H1 (cell line): ENCODE measurements at places on chromosomes 2 and 18. TPM values are rescaled to one million over a fixed set of nuclear protein-coding genes. Genes with fewer than 3 reads are reported as not detected.

EIF4E2 gene
- total RNA-seq, result 114 and 116 TPM in 2 replicates

SRD5A2 gene
- not detected in 2 replicates for total RNA-seq

IL18RAP gene
- total RNA-seq, result not detected in 2 replicates

DNA sequence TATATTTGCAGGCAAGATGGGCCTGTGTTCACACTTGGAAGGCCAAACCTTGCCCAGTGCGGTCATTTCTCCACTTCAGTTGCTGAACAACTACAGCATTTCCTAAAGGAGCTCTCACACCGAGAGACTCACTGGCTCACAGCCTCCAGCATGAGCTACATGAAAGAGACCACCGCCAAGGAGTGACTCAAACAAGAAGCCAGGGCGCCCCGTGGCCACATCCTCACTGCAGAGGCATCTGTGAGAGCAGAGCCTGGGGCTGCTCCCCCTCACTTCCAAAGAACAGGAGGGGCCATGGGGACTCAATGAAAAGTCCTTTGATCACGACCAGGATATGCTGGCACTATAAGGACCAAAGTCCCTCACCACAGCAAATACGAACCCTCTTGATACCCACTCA, 50.0 kb downstream of the TMEM163 start:
- no peaks in the 10 kb centered on the region for H3K4me1 ChIP-seq
- H3K27me3 ChIP-seq, result no peaks in the 10 kb centered on the region
- DNase-seq, result no peak
- H3K27ac ChIP-seq, result no peak overlapping the region

DNA sequence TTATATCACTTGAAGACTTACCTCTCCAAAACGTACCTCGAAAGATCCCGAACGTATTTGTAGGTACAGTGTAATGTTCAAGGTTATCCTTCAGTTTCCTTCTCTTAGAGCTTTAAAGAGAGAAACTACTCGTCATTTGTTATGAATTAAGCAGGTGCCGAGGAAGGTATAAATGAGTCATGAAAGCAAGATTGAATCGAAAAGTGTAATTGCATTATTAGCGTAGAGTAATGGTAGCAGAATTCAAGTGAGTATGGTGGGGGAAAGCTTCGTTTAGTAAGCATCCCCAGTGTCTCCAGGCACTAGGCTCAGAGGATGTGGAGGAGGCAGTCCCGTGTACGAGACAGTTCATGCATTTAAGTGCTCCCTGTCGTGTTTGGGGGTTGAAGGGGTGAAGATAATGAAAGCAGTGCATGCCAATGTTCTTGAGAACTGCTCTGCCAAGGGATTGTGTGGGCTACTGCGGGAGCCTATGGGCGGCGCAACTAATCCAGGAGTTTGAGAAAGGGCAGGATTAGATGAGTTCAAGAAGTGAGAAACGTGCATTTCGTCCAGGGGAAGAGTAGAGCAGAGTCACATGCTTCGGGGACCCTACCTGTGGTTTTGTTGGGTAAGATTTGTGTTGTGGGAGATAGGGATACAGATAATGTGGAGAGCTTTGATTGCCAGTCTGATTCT, 858 bp downstream of the POLR1B start:
- no peaks in the 10 kb centered on the region; the same call in 1 of the 2 replicates for H3K27me3 ChIP-seq
- H3K27ac ChIP-seq, result 0 out of 2 replicates have a peak overlapping the region, but pooled peaks have one; percentile 96
- no peaks in the 10 kb centered on the region for H3K4me1 ChIP-seq
- DNase-seq, result no peak
- peak overlapping the region; percentile 96 for H3K4me3 ChIP-seq

- H3K4me3 ChIP-seq, result peak overlapping the region; percentile 51
- peaks cover 5% of the 10 kb centered on the region for H3K4me1 ChIP-seq
- H3K27ac ChIP-seq, result no peak overlapping the region
- H3K36me3 ChIP-seq, result no peaks in the 10 kb centered on the region
- no peak for DNase-seq
Measured at GRCh38 chr2:64768491-64769005, 114.8 kb upstream of the SERTAD2 start.

GRCh38 chr2:216987252-216987821, 127.5 kb upstream of the TNP1 start:
- DNase-seq, result no peak
- no peak overlapping the region for H3K4me3 ChIP-seq

DNA sequence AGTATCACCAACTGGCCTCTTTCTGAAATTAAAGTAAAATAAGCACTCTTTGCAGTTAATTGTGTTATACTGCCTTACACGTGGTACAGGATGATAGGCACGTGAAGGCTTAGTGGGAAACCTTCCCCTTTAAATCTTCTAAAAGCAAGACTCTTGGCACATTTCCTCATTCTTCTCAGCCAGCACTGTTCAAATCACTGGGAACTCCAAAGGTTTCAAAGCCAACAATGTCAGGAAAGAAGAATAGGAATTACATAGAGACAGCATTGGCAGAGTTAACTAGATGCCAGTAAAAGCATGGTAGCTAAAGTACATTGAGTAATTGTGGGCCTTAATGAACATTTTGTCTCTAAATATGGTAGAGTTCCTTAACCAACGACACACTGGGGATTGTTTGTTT, 96.4 kb downstream of the DTNA start:
- peaks cover 7% of the 10 kb centered on the region; the same call in 1 of the 2 replicates for H3K4me1 ChIP-seq
- H3K27me3 ChIP-seq, result no peaks in the 10 kb centered on the region
- H3K27ac ChIP-seq, result no peak overlapping the region
- no peak overlapping the region for H3K4me3 ChIP-seq

GRCh38 chr2:20992201-20992711, 51.6 kb downstream of the APOB start:
- no peaks in the 10 kb centered on the region for H3K36me3 ChIP-seq
- no peaks in the 10 kb centered on the region for H3K4me1 ChIP-seq
- H3K27me3 ChIP-seq, result no peaks in the 10 kb centered on the region
- no peak overlapping the region for H3K27ac ChIP-seq
- no peak overlapping the region for H3K4me3 ChIP-seq

DNA sequence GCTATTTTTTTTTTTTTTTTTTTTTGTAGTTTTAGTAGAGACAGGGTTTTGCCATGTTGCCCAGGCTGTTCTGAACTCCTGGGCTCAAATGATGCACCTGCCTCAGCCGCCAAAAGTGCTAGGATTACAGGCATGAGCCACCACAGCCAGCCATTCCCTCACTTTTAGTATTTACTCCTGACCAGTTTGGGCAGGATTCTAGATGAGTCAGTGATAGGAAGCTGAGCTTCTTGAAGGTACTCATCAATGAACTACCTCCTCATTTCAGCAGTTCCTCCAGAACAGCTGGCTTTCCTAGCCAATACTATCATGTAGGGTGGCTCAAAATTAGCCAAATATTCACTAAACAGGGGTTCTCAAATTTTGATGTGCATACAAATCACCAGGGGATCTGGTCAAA, 57.2 kb downstream of the CYBRD1 start:
- no peaks in the 10 kb centered on the region for H3K4me1 ChIP-seq
- no peaks in the 10 kb centered on the region for H3K36me3 ChIP-seq
- no peak overlapping the region for H3K4me3 ChIP-seq
- no peak overlapping the region for H3K27ac ChIP-seq

GRCh38 chr2:157685572-157685971, 56.9 kb upstream of the ACVR1C start:
- no peak overlapping the region for H3K4me3 ChIP-seq
- H3K27ac ChIP-seq, result no peak overlapping the region
- H3K4me1 ChIP-seq, result no peaks in the 10 kb centered on the region
- H3K27me3 ChIP-seq, result peaks cover 88% of the 10 kb centered on the region
- DNase-seq, result no peak
- no peaks in the 10 kb centered on the region for H3K36me3 ChIP-seq

- no peaks in the 10 kb centered on the region for H3K4me1 ChIP-seq
- peaks cover 12% of the 10 kb centered on the region; the same call in 1 of the 2 replicates for H3K27me3 ChIP-seq
- no peak overlapping the region for H3K27ac ChIP-seq
- no peak for DNase-seq
- H3K36me3 ChIP-seq, result no peaks in the 10 kb centered on the region
Measured at GRCh38 chr18:12774982-12775381, 72.1 kb downstream of the PSMG2 start.

DNA sequence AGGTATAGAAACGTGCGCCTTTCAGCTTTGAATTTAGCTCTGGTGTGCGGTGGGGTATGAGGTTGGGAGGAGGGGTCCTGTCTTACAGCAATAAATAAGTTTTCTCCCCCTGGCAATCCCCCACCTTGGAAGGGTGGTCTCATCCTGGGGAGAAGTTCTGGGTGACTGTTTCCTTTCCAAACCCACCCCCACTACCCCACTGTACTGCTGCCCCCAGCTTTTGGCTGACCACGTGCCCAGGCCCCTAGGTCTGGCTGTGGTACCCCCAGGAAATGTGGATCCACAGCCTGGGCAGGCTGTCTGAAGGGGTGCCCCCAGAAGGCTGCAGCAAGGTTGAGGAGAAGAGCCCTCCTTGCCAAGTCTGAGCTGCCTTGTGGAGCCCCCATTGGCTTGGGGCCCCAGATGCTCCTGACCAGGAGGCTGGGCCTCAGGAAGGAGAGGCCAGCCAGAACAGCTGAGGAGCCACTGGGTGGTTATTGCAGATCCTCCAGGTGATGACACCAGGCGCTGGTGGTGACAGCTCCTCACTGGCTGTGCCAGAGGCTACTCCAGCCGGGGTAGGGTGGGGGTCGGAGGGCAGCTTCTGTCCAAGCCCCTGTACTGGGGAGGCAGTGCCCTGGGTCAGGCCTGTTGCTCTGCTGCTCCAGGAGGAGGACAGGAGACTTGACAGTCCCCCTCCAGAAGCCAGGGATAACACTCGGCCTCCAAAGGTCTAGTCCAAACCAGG, 24.2 kb downstream of the CCT7 start:
- no peak overlapping the region for H3K4me3 ChIP-seq
- peaks cover 3% of the 10 kb centered on the region; the same call in 1 of the 2 replicates for H3K36me3 ChIP-seq
- no peak overlapping the region for H3K27ac ChIP-seq
- no peaks in the 10 kb centered on the region for H3K27me3 ChIP-seq
- no peaks in the 10 kb centered on the region for H3K4me1 ChIP-seq
